ENCODE measurements at places on chromosomes 4 and X.

GRCh38 chr4:171636606-171637005 lies 176.6 kb upstream of the GALNTL6 start:
- DNase-seq = no peak
- H3K4me3 ChIP-seq = no peak overlapping the region
- no peaks in the 10 kb centered on the region for H3K27me3 ChIP-seq

DNA sequence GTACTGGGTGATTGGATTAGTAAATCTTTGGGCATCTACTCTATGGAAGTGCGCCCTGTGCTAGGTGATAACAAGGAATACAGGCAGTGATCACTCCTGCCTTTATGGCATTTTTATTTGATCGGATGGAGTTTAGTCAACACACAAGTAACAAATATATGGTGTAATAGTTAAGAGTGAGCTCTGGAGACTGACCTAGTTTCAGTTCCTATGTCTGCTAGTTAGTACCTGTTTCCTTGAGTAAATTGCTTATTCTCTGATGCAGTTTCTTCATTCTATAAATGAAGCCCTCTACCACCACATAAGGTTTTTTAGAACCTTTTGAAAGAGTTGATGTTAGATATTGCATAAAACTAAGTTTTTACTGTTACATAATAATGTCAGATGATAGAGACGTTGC lies 134.6 kb downstream of the KDM6A start:
- no peak for DNase-seq
- no peak overlapping the region for H3K27ac ChIP-seq

DNA sequence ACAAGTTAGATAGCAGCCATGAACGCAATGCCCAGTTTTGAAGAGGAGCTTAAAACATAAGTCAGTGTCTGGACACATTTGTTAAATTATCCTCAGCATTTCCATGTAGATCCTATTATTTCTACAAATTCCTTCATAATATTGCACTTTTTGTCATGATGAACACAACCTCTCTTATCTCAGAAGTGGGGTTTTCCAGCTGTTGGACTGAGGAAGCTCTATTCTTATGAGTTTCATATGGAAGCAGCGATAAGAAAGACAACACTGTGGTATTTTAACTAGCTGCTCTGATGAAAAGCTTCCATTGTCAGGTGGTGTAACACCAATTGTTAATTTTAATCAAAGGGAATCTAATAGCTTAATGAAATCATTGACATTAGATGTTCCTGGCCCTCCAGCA lies 308.7 kb downstream of the GBA3 start:
- DNase-seq = no peak
- H3K27me3 ChIP-seq = no peaks in the 10 kb centered on the region
- H3K36me3 ChIP-seq = no peaks in the 10 kb centered on the region
- H3K4me3 ChIP-seq = no peak overlapping the region
- H3K4me1 ChIP-seq = no peaks in the 10 kb centered on the region

DNA sequence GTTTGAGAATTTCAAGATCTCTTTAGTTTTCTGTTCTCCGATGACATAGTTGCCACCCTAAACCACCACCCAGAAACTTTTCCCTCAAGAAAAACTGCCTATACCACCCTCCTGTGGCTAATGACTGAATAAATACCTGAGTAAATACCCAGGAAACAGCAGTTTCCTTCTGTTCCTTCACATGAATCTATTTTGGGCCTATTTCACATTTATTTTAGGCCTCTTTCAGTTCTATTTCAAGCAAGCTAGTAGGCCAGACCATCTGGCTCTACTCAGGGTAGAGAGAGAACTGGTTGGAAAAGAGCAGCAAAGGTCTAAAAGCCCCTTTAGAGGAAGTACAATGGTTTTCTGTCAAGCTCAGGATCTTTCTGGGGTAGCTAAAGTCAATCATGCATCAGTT lies 23.4 kb downstream of the ARHGEF9 start:
- no peak for DNase-seq
- H3K36me3 ChIP-seq = no peaks in the 10 kb centered on the region
- no peaks in the 10 kb centered on the region for H3K4me1 ChIP-seq
- no peak overlapping the region for H3K27ac ChIP-seq
- no peak overlapping the region for H3K4me3 ChIP-seq

DNA sequence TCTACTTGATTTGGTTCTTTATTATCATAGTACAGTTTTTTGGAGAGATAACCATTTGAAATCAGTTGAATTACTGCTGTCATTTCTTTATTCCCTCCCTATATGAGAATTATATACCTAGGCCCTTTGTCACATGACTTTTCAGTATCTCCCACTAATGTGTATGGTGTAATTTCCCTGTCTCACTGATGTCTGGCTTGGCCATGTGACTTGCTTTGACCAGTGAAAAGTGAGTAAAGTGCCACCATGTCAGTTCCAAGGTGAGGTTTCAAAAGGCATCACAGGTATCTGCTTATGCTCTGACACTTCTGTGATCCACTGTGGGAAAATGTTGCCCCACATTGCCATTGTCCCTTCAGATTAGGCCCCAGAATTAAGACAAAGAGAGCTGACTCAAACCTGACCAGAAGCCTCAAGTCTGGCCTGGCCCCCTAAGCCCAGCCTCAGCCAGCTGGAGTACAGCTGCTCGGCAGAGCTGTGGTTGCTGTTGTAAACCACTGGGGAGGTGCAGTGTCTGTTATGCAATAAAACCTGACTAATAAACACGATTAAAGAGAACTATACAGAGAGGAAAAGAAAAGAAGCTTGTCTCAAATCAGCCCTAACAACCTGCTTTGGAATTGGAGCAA lies 27.5 kb downstream of the SETD7 start:
- peak; percentile 96 for DNase-seq
- peak overlapping the region; percentile 81 for H3K27ac ChIP-seq
- H3K27me3 ChIP-seq = no peaks in the 10 kb centered on the region
- peaks cover 6% of the 10 kb centered on the region for H3K4me1 ChIP-seq
- H3K4me3 ChIP-seq = no peak overlapping the region

DNA sequence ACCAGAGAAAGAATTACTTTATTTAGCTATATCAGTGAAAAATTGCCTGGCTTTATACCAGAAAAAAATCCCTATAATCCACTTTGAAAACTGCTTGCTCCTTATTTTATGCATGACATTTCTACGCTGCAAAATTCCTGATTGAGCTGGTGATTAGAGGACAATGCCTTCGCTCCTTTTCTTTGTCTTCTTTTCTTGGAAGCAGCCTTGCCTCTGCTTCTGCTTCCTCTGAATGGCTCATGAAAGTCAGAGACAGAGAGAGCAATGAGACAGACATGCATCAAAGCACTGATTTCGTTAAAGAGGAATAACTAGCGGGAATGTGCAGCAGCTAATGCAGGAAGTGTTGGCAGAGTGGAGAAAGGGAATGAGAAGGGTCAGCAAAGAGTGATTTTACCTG lies 294.3 kb upstream of the IGFBP7 start:
- no peaks in the 10 kb centered on the region for H3K36me3 ChIP-seq
- no peak overlapping the region for H3K27ac ChIP-seq
- no peak overlapping the region for H3K4me3 ChIP-seq
- no peaks in the 10 kb centered on the region for H3K27me3 ChIP-seq

DNA sequence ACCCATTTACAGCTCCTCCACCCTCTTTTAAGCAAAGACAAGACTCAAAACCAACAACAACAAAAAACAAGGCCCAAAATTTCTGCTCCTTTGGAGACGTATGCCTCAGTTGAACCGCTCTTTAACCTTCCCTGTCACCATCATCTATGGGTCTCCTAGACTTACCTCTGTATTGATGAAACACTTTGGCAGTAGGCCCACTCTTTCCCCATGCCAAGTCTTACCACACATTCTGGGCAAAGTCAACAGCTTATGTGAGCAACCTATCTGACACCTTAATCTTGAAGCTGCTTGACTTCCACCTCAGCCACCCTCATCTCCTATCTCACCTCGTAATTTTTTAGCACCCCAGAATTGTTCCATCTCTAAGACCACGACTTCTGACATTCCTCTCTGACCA lies 99.7 kb upstream of the CXorf66 start:
- no peak overlapping the region for H3K4me3 ChIP-seq
- H3K36me3 ChIP-seq = no peaks in the 10 kb centered on the region
- no peaks in the 10 kb centered on the region for H3K27me3 ChIP-seq
- no peak for DNase-seq
- no peaks in the 10 kb centered on the region for H3K4me1 ChIP-seq

- H3K27ac ChIP-seq = no peak overlapping the region
- H3K27me3 ChIP-seq = no peaks in the 10 kb centered on the region
- DNase-seq = no peak
- H3K4me1 ChIP-seq = 0 out of 2 replicates have a peak, but pooled peaks cover 2% of the 10 kb centered on the region
Measured at GRCh38 chr4:73676136-73676535, 55.9 kb upstream of the RASSF6 start.

DNA sequence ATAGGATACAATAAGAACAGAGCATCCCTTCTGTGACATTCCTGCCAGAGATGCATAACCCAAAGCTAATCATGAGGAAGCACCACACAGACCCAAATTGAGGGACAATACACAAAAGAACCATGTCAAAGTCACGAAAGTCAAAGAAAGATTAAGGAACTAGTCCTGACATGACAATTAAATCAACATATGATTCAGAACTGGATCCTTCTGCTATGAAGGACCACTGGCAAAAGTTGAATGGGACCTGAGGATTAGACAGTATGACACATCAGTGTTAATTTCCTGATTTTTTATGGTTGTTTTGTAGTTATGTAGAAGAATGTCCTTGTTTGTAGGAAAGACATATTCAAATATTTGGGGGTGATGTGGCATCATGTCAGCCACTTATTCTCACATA lies 13.9 kb downstream of the ACOT9 start:
- H3K4me3 ChIP-seq = no peak overlapping the region
- no peak overlapping the region for H3K27ac ChIP-seq
- H3K4me1 ChIP-seq = no peaks in the 10 kb centered on the region
- H3K27me3 ChIP-seq = no peaks in the 10 kb centered on the region
- no peak for DNase-seq
- H3K36me3 ChIP-seq = peaks cover 11% of the 10 kb centered on the region

DNA sequence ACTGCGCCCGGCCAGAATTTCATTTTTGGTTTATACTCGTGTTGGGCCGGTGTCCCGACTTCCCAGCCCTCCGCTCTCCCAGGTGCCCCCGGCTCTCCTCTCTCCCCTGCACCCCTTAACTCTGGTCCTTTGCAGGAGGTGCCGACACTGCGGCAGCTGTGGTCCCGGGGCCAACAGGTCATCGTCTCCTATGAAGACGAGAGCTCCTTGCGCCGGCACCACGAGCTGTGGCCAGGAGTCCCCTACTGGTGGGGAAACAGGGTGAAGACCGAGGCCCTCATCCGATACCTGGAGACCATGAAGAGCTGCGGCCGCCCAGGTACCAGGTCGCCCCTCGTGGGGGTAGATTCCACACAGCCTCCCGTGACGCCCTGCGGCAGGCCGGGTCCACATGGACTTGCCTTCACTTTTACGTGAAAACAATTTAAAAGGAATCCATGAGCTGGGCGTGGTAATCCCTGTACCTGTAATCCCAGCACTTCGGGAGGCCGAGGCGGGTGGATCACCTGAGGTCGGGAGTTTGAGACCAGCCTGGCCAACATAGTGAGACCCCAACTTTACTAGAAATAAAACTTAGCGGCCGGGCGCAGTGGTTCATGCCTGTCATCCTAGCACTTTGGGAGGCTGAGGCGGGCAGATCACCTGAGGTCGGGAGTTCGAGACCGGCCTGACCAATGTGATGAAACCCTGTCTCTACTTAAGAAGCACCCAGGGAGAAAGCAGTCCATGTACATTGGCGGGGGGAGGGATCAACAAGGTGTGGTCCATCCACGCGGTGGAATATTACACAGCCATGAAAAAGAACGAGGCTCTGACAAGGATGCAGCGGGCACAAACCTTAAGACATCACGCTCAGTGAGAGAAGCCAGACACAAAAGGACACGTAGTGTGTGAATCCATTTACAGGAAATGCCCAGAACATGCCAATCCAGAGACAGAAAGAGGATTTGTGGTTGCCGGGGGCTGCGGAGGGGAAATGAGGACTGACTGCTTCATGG lies 12.0 kb downstream of the PLCXD1 start:
- no peaks in the 10 kb centered on the region for H3K27me3 ChIP-seq
- peaks cover 46% of the 10 kb centered on the region for H3K36me3 ChIP-seq
- H3K4me3 ChIP-seq = no peak overlapping the region
- no peak overlapping the region for H3K27ac ChIP-seq
- no peaks in the 10 kb centered on the region for H3K4me1 ChIP-seq

DNA sequence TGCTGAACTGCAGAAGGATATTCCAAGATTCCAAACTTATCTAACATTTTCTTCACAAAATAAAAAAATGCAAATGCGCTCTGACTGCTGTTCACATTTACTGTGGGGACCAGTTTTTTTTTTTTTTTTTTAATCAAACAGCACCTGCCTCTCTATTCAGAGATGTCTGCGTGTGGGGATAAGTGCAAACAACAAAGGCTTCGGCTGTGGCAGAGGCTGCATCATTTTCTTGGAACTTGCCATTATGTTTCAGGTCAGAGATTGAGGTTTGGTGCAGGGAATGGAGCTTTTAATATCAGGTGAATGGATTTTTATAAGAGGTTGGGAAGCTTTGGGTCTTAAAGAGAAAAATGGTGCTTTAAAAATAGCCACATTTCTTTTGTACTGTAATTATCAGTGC lies 78.2 kb upstream of the TET2 start:
- no peak overlapping the region for H3K27ac ChIP-seq
- H3K4me1 ChIP-seq = no peaks in the 10 kb centered on the region
- no peak for DNase-seq
- no peak overlapping the region for H3K4me3 ChIP-seq
- no peaks in the 10 kb centered on the region for H3K27me3 ChIP-seq
- no peaks in the 10 kb centered on the region for H3K36me3 ChIP-seq

- no peaks in the 10 kb centered on the region for H3K36me3 ChIP-seq
- no peak for DNase-seq
- H3K4me1 ChIP-seq = no peaks in the 10 kb centered on the region
- H3K27ac ChIP-seq = no peak overlapping the region
- H3K27me3 ChIP-seq = no peaks in the 10 kb centered on the region
- H3K4me3 ChIP-seq = no peak overlapping the region
Measured at GRCh38 chrX:148611993-148612392, 111.6 kb downstream of the AFF2 start.

GRCh38 chrX:37677765-37678164 lies 7.8 kb upstream of the XK start:
- peaks cover 2% of the 10 kb centered on the region for H3K27me3 ChIP-seq
- no peak overlapping the region for H3K27ac ChIP-seq
- H3K4me1 ChIP-seq = no peaks in the 10 kb centered on the region
- no peaks in the 10 kb centered on the region for H3K36me3 ChIP-seq

- no peaks in the 10 kb centered on the region for H3K27me3 ChIP-seq
- H3K4me1 ChIP-seq = no peaks in the 10 kb centered on the region
- DNase-seq = no peak
- H3K27ac ChIP-seq = no peak overlapping the region
- H3K36me3 ChIP-seq = no peaks in the 10 kb centered on the region
Measured at GRCh38 chr4:158397781-158398180, 123.9 kb upstream of the RXFP1 start.

Data from IMR-90 (cell line).